NCI-H146 (cell line): ENCODE measurements at places on chromosomes 7 and 10.

DNA sequence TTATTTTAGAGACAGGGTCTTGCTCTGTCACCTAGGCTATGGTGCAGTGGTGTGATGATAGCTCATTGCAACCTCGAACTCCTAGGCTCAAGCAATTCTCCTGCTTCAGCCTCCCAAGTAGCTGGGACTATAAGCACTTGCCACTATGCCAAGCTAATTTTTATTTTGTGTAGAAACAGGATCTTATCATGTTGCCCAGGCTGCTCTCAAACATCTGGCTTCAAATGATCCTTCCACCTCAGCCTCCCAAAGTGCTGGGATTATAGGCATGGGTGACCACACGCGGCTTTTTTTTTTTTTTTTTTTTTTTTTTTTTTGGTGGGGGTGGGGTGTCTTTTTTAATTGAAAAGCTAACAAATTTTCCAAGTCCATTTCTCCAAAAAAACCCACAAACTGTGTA is 18.4 kb downstream of the HPS6 start:
- no peak for DNase-seq

GRCh38 chr10:44036425-44036824 is 348.5 kb downstream of the CXCL12 start:
- no peak for DNase-seq

DNA sequence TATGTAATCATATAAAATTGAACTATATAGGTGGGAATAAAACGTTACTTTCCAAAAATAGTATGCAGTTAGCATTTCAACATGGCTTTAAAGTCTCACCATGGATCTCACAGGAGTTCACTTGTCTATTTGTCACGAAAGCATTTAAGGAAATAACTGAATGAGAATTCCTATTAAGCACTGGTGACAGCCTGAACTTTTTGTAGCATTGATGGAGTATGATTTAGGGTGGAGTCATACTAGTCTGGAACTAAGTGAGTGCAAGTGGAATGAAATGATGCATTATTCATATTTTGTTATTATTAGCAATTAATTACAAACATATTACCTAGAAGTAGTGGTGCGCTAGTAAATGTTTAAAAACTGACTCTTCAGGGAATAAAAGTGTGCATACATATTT is 26.0 kb upstream of the HIBADH start:
- no peak for DNase-seq

GRCh38 chr10:71462062-71462935 is 65.6 kb downstream of the CDH23 start:
- peak; percentile 90 for DNase-seq

DNA sequence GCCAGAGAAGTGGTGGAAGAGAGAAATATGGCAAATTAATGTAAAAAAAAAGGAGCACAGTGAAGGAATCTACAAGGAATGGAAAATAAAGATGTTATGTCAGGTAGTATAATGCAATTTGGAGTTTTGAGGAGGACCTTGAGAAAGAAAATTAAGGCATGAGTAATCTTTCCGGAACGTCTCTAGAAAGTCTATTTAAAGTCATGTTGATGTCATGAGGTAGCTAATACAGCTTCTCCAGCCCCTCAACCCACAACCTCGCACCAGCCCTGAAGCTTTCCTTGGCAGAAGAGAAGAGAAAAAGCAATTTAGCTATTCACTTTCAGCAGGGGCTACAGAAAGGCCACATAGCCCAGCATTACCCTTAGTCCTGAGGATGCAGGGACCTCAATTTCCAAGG is 22.5 kb downstream of the TRDMT1 start:
- DNase-seq, result no peak
